ENCODE measurements at places on chromosomes 6 and 20.
A peak's percentile ranks its signal among the peaks of the same experiment; 100 is the strongest.

GRCh38 chr6:11744753-11745152 lies 33.9 kb downstream of the ADTRP start:
- DNase-seq, result no peak

- DNase-seq, result peak; percentile 24
Observed at GRCh38 chr6:93423542-93423941, 4.2 kb upstream of the EPHA7 start.

DNA sequence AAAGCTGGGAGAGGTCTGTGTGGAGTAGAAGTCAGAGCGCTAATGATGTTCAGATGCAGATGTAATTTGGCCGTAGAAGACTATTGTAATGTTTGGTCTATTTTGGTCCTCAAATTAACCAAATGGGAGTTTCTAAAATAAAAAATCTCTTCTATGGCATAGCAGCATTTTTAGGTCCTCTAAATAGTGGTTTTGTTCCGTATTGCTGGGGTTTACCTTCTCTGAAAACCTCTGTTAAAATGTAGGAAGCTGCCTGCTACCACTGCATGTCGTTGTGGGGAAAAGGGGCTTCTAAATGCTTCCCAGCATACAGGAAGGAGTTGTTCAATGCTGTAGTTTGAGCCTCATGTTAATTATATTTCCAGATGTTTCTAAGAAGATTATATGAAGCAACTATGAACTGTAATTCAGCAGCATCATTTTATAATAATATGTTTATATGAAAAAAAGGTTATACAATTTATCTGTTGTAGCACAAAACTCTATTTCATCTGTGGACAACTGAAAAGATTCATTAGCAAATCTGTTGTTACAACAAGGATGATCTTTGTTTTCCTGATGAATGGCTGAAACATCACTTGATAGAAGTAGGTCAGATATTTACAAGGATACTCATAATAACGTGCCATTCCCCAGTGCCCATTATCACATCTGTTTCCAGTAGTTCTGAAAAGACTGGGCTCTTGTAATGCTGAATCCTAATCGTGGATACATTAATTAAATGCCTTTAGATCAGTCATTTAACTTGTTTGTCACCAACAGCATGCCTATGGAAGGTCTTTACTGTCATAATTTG lies 256.6 kb downstream of the TBC1D7 start:
- DNase-seq, result no peak

DNA sequence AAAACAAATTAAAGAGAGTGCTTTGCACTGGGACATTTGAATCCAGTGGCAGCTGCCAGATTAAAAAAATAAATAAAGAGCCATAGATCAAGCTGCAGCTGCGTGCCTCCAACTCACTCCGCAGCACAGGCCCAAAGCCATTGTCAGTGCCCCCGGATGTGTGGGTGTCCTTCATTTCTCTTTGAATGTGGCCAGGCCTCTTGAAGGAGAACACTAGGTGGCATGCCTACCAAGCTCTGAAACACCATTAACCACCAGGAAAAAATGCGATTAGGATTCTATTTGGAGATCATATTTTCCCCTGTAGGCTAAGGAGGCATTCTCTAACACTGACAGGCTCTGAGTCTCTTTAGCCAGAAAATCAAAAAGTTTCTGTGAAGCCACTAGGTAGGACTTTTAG lies 549.8 kb downstream of the PRKN start:
- DNase-seq, result no peak

- no peak for DNase-seq
Observed at GRCh38 chr6:10271982-10272381, 142.9 kb downstream of the TFAP2A start.

- DNase-seq, result no peak
Observed at GRCh38 chr6:111997853-111998208, 56.1 kb upstream of the CCN6 start.

GRCh38 chr20:37111926-37112455 lies 16.2 kb upstream of the RBL1 start:
- DNase-seq, result no peak

DNA sequence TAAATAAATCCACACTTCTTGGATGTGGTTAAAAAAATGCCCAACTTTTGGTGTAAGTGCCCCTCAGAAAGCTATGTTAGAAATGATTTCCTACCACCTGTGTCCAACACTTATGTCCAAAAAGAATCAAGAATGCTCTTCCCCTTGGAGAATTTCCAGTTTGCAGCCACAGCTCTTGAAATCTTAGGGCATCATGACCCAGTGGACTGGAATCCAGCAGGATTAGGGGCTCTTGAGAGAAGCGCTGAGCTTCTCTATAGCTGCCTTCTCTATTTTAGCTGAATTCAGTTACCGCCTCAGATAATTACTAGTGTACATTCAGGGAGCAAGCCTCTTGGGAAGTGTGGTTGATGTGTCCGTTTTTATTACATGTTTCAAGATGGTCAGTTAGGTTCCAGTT lies 2.5 kb downstream of the PHACTR1 start:
- DNase-seq, result no peak
